ENCODE measurements at places on chromosomes 12 and 14.

- no peak for DNase-seq
Measured at GRCh38 chr12:107668320-107669098, 17.1 kb upstream of the PWP1 start.

DNA sequence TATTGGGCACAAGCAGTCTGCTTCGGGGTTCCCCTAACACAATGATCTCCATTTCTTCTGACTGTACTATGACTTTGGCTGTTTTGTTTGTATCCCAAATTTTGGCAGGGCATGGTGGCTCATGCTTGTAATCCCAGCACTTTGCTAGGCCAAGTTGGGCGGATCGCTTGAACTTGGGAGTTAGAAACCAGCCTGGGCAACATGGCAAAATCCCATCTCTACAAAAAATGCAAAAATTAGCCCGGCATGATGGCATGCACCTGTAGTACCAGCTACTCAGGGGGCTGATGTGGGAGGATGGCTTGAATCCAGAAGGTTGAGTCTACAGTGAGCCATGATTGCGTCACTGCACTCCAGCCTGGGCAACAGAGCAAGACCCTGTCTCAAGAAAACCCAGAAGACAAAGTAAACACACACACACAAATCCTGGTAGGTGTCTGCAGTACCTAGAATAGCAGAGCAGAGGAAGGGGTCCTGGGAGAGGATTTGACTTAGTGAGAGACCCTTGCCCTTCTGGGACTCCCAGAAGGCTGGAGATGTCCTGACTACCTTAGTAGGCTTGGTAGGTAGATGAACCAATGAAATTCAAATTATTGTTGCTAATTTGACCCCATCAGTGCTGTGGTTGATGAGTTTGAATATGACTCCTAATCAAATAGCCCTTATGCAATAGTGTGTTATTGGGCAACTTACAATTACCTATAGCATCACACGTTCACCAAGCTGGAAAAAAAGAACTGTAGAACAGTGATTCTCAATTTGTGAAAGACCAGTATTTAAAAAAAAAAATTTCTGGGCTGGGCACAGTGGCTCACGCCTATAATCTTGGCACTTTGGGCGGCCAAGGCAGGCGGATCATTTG is 6.8 kb upstream of the AEBP2 start:
- no peak for DNase-seq

DNA sequence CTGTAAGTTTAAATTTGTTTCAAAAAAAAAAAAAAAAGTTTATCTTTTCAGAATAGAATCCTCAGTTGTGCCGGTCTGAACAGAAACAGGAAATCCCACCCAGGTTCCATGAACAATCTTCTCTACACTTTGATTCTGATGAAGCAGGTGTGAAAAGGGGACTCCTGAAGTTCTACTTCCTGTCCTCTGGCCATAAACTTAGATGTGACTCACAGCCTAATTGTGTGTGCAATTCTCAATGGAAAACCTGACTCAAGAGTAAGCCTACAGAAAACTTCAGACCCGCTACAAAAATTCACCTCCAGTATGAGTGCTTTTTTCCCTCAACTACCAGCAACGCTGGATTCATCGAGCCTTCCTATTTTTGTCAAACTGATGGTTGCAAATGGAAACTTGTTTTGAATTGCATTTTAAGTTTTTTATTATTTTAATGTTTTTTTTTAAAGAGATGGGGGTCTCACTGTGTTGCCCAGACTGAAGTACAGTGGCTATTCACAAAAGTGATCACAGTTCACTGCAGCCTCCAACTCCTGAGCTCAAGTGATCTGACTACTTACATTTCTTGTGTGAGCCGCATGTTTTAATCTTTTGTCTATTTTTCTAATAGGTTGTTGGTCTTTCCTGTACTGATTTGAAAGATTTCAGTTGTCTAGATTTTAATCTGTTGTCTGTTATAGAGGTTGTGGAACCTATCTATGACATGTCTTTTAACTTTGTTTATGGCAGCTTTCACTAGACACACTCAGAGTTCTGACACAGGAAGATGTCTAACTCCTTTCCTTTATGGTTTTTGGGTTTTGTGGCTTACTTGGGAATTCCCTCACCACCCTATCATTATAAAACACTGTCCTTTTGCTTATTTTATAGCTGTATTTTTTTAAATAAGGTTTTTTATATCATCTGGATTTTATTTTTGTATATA is 37.6 kb downstream of the ATG14 start:
- no peak for DNase-seq

GRCh38 chr14:75260025-75260763 is 18.4 kb upstream of the FOS start:
- DNase-seq: no peak

GRCh38 chr14:71139294-71139946 is 232.2 kb downstream of the PCNX1 start:
- DNase-seq: no peak

DNA sequence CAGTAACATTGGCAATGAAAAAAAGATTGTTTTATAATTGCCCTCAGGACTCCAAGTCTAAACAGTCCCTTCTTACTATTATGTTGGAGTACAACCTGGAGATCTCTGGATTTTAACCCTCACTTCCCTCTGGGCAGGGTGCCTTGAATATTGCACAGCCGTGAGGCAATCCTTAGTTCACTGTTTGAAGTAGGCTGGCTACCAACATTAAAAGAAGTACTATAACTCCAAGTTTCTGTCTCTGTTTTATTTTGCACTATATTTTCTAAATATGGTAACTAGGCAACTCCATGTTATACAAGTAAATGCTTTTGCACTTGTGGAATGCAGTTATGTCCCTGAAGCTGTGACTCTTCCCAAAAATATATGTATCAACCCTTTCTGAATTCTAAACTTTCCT is 490.7 kb downstream of the EGLN3 start:
- DNase-seq: no peak

DNA sequence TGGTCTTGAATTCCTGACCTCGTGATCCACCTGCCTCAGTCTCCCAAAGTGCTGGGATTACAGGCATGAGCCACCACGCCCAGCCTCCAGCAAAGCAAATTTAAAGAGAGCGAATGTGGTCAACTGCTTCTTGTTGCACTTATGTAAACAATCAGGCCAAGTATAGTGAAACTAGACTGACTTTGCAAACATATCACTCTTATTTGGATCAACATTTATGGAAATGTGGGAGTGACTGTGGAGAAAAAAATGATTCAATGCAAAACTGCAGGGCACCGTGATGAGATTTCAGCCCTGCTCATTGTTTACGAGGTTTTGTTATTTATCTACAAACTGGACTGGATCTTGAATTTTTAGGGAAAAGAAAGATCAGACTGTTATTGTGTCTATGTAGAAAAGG is 28.1 kb downstream of the TMEM121 start:
- no peak for DNase-seq

DNA sequence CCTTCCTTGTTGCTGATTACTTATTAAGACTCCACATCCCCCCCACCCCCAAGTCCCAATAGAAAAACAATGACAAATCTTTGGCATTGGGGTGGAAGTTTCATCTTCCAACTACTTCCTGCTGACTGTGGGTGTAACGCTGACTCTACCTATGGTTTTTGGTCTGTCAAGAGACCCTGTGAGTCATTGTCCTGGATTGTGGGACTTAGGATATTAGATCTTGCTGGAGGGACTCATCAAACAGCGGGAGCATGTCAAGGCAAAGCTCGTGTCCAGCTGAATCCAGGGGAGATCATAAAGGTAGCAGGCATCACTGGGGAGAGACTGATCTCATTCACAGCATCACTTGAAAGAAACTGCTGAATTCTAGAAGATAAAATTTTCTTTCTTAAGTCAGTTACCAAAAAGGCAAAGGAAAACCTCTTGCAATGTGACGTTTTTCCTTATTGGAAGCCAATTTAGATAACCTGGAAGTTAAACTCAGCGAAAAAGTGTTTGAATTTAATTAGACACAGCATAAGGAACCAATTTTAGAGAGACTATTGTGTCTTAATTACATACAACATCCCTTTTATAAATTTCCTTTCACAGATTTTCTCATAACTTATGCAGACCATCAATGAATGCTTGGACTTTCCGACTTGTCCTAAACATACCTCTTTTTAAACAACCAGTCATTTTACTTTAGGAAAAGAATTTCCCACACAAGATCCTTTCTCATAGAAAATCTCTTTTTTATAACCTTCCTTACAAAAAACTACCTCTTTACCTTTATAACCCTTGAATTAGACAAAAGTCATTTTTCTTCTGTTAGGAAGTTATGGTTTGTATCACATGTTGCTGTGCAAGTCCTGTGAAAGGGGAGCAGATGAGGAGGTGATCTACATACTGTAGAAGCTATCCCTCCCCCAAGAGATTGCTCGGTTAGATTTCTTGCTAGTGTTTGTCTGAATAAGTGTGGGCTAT is 94.6 kb upstream of the SCAF11 start:
- no peak for DNase-seq

- DNase-seq: no peak
Measured at GRCh38 chr12:120515496-120515895, 13.5 kb downstream of the COQ5 start.

- no peak for DNase-seq
Measured at GRCh38 chr12:101087920-101088319, 122.1 kb downstream of the SLC5A8 start.

- no peak for DNase-seq
Measured at GRCh38 chr14:26255213-26255612, 342.6 kb downstream of the NOVA1 start.

GRCh38 chr12:132131952-132132351 is 12.2 kb downstream of the DDX51 start:
- DNase-seq: no peak

DNA sequence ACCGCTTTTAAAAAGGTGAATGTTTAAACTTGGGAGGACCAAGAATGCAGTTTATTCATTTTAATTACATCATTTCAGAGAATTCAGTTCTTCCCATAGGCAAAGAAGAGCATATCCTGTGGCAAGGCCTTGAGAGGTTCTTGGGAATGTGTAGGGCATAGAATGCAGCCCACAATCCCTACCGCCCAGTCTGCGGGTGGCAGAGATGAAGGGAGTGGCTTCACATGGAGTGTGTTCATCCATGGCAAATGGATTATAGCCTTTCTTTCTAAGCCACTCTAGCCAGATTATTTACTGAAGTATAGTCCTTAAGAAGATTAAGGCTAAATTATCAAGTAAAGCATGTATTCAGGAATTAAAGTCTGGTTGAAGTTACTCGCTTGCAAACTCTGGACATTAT is 97.4 kb downstream of the TSPAN8 start:
- no peak for DNase-seq

GRCh38 chr14:95056476-95056875 is 100.9 kb downstream of the DICER1 start:
- no peak for DNase-seq

DNA sequence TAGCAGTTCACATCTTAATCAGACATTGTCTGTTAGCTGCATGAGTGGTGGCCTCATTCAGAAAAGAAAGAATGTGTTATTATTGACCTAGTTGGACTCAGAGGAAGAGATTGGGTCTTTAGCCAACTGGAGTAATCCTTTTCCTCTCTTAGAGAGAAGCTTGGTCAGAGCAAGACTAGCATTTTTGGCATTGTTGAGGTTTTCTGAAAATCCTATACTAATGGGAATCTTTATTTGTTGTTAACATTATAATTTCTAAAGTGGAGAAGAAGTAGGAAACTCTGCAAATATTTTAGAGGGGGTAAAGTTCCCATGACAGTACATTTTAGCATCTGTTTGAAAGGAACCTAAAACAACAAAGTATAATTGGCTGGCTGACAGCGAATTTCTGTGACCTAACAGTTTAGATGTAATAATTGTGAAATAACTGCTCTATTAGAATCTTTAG is 9.7 kb downstream of the TOX4 start:
- DNase-seq: no peak

DNA sequence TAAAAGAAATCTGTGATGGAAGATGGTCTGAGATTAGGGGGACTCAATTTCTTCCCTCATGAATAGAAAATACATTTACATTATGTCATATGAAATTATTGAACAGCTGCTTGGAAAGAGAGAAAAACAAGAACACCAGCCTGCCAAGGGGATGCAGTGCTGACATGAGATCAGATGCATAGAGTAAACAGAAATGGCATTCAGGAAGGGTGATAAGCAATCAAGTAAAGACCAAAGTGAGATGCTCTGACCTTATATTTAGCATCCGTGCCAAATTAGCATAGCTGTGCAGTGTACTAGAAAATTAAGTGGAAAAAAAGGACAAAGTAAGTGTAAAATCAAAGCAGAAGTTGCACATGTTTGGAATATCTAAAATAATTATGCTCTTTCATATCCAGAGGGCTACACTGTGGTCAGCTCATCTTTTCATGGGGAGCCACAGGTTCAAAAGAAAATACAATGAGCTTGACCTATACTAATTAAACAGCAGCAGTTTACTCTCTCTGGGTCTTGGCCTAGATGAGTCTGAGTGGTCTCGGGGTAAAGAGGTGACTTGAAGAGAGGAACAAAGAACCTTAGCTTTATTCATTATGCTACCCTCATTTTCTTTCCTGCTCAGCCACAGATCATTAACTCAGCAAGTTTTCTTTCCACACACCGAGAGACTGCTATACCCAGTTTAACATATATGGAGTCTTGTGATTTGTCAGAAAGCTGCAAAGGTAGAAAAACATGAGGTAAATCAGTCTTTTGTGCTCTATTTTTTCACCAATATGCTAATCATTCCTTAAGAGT is 359.4 kb upstream of the FOXG1 start:
- no peak for DNase-seq

DNA sequence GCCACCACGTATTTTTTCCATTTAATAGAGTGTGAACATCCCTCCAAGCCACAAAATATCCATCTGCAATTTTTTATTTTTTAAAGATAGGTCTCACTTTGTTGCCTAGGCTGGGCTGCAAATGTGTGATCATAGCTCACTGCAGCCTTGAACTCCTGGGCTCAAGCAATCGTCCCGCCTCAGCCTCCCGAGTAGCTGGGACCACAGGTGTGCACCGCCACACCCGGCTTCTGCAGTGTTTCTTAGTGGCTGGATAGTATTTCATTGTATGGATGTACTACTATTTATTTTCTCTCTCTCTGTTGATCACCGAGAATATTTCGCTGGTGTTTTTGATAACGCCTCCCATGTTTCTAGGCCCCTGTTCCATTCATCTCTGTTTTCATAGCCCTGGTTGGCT is 17.5 kb downstream of the MLXIP start:
- no peak for DNase-seq

Data from stimulated activated CD4-positive, alpha-beta T cell treated with anti-CD3 and anti-CD28 coated beads, Interleukin-15, amount 100 ng/mL, for 48 hours (primary cell).